ENCODE measurements at places on chromosomes 7 and 10. TPM values are rescaled to one million over a fixed set of nuclear protein-coding genes. Genes with fewer than 3 reads are reported as not detected.

DNA sequence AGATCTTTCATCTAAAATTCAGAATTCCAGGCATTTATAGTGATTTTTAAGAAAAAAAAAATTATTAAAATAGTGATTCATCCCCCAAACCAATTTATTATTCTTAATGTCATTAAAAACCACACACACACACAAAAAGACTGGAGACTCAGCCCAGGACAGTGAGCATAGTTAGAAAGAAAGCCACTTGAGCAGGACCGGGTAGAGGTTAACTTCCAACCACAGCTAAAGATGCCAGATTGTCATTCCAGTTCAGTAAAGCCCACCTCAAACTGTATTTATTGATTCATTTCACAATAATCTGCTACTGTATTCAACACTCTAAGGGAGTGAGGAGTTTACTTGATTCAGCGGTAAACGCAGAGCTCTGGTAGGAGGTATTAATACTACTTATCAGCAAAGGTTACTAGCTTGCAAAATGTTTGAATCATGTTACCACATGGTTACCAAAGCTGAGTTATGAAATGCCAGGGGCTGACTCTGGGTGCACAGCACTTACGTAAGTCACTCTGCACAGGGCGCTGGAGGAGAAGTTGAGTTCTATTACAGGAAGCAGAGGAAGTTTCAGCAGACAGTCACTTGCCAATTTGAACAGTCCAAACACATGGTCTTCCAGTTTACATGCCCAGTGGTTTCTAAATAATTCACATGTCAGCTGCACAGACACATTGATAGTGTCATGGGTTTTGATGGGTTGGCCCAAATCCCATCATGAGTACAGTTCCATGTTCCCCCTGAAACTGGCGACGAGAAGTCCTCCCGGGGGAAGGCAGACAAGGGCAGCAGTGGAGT lies 64.6 kb downstream of the KLF6 start:
- no peak for DNase-seq

DNA sequence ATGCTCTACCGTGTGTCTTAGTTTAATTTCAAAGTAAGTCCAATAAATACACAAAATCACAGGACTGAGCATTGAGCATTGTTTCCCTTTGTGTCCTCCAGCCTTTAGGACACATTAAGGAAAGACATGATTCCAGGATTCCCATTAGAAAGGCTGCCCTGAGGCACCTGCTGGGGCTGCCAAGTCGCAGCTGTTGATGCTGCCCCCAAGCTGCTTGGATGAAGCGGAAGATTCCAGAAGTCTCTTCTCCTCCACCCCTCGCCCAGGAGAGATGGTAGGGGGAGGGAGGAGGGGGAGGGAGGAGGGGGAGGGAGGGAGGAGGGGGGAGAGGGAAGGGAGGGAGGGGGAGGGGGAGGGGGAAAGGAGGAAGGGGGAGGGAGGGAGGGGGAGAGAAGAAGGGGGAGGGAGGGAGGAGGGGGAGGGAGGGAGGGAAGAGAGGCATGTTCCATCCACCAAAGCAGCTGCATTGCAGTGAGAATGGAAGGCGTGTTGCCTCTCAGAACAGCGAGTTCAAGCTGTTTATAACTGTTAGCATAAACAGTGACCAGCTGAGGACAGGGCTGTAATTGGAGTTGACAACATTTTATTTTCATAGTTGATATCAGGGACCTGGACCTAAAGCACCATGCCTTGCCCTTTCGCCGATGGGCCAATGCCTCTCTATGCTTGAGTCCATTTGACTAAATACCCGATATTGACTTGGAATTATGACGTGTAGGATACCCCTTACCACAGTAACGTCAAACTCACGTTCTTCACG lies 67.3 kb downstream of the DIP2C start:
- no peak for DNase-seq

DNA sequence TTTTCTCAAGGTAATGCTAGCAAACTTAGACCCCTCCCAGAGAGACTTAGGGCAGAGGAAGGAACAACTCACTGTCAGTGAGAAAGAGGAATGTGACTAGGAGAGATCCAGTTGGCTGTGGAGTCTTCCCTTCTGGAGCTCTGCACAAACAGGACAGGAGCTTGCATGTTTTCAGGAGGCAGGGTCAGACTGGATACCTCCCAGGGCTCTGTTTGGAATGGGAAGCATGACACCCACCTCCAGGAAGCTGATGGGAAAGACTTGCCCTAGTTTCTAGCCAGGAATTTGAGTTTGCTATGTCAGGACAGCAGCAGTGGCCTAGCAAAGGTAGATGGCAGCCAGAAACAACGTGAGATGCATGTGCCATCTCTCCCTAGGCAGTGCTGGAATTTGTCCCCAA lies 40.6 kb downstream of the GHRHR start:
- DNase-seq: no peak

PKD2L1 gene
- not detected for total RNA-seq

TMEM229A gene
- not detected for total RNA-seq

CYP3A4 gene
- total RNA-seq: not detected

PRSS37 gene
- not detected for total RNA-seq
